ENCODE measurements at places on chromosomes 3 and 15. TPM values are rescaled to one million over a fixed set of nuclear protein-coding genes. Genes with fewer than 3 reads are reported as not detected.

The PLA2G4B gene
- total RNA-seq = 4.5 TPM

The STARD9 gene
- total RNA-seq = 6.3 TPM

The IL5RA gene
- 0.34 TPM for total RNA-seq

The ALAS1 gene
- 73.8 TPM for total RNA-seq

All from activated CD8-positive, alpha-beta memory T cell treated with anti-CD3 and anti-CD28 coated beads for 36 hours (primary cell).